ENCODE measurements at places on chromosomes 7 and 10.

DNA sequence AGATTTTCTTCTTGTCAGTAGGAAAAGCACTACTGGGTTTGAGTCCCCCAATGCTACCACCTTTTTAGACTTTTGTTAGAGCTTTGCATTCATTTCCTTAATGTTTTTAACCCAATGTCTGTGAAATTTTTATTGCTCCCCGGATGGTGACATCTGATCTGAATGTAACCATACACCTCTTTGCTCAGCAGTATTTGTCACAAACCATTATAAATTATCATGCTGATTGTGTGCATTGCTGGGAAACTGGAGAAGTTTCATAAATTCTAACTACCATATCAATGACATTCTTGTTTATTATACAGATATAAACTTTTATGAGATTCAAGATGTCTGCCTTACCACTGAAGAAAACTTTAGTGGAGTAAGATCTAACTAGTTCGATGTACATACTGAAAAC is 8.5 kb downstream of the NRP1 start:
- no peak for DNase-seq

- DNase-seq: no peak
These were observed 239.6 kb downstream of the SKIDA1 start for GRCh38 chr10:21285742-21286331.

- peak; percentile 45 for DNase-seq
These were observed 15.8 kb upstream of the LYZL2 start for GRCh38 chr10:30645340-30645827.

DNA sequence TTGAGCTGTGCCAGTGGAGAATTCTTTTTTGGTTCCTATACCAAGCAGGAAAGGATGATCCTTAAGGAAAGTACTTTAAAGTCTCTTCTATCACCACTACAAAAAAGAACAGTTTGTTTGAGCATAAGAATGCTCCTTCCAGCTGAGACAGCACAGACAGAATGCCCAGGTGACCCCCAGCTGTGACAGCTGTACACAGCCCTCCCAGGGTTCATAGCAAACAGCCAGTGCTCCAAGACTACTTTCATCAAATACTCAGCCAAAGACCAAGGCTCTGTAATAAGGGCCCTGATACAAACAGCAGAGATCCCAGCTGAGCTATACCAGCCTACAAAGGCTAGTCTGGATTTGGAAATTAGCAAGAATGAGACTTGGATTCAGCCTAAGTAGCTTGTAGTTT is 65.7 kb downstream of the NXPH1 start:
- no peak for DNase-seq

GRCh38 chr7:142152076-142152475 is 40.6 kb downstream of the MGAM2 start:
- DNase-seq: no peak

DNA sequence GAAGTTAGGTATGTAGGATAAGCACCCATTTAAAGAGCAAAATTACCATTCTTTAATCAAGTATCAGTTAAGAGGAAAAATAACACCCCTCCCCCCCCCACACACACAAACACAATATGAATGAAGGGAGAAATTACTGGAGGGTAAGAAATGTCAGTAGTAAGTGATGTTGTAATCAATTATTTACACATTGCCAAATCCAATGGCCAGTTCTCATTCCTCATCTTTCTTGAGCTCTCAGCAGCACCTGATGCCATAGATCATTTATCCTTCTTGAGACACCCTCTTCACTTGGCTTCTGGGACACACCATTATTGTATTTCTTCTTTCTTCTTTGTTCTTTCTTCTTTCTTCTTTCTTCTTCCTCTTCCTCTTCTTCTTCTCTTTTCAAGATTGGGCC is 33.7 kb upstream of the FAM3C start:
- DNase-seq: no peak

- DNase-seq: no peak
These were observed 284.1 kb upstream of the NPSR1 start for GRCh38 chr7:34373940-34374339.

- no peak for DNase-seq
These were observed 49.2 kb downstream of the LGI1 start for GRCh38 chr10:93806903-93807302.

- no peak for DNase-seq
These were observed 92.6 kb upstream of the RAB11FIP2 start for GRCh38 chr10:118139321-118139720.

GRCh38 chr7:54543051-54543488 is 895 bp downstream of the VSTM2A start:
- no peak for DNase-seq

DNA sequence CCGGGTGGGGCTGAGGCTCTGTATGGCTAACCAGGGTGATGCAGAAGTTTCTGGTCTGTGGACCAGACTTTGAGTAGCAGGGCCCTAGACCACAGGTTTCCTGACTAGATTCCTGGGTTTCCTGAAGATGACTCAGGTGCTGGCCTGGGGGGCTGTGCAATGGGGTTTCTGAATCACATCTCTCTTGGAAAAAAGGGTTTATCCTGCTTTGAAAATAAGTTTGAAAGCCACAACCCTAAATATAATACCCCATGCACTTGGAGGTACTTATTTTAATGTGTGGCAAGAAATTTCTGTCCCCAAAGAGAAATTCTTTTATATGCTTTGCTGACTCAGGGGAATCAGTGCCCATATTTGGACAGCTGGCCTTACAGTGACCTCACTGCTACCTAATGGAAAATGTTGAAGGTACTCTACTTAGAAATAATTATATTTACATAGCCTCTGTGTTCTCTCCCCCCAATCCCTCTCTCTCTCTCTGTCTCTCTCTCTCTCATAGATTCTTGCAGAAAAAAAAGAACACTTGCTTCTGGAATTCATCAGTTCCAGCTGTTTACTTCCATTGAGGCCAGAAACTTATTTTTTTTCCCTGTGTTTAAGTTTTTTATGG is 184.4 kb upstream of the LYZL2 start:
- no peak for DNase-seq

DNA sequence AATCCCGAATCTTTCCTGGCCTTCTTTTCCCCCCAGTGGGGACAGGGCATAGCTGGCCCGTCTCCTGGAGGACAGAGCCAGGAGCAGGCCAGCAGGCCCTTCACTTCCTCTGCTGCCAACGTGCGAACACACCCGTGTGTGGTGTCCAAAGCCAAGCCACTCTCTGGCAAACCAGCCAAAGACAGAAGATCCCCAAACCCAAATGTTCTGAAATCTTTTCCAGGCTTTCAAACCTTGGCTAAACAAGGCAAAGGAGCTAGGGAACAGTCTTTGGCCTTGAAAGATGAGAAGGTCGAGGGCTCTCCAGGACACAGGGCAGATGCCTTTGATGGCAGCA is 63.0 kb downstream of the PROSER2 start:
- no peak for DNase-seq

GRCh38 chr10:51640120-51640819 is 59.1 kb downstream of the CSTF2T start:
- no peak for DNase-seq

DNA sequence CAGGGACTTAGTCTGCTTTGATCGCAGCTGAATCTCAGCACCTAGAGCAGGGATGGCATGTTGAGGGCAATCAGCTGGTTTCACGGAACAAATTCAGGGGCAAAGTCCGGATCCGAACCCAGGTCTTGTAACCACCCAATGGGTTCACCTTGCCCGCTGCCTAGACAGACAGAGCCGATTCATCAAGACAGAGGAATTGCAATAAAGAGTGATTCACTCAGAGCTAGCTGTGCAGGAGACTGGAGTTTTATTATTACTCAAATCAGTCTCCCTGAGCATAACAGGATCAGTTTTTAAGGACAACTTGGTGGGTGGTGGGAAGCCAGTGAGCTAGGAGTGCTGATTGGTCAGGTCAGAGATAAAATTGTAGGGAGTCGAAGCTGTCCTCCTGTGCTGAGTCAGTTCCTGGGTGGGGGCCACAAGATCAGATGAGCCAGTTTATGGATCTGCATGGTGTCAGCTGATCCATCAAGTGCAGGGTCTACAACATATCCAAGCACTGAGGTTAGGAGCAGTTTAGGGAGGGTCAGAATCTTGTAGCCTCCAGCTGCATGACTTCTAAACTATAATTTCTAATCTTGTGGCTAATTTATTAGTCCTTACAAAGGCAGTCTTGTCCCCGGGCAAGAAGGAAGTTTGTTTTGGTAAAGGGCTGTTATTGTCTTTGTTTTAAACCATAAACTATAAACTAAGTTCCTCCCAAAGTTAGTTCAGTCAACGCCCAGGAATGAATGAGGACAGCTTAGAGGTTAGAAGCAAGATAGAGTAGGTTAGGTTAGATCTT is 43.5 kb upstream of the CHST3 start:
- DNase-seq: no peak

DNA sequence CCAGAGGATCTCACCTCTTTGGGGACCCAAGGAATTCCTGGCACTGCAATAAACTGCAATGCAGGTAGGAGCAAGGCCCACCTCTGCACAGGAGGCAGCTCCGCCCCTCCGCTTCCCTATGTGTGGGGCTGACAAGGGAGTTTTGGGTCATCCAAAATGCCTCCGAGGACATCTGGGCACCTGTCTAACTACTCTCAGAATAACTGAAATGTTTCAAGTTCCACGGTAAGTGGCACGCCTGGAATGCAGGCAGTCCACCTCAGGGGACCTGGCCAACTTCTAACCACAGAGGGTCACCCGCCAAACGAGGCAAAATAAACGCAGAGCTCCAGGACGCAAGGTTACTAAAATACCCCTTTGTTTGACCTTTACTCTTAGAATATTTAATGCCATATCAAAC is 102.5 kb downstream of the FGFR2 start:
- DNase-seq: no peak

DNA sequence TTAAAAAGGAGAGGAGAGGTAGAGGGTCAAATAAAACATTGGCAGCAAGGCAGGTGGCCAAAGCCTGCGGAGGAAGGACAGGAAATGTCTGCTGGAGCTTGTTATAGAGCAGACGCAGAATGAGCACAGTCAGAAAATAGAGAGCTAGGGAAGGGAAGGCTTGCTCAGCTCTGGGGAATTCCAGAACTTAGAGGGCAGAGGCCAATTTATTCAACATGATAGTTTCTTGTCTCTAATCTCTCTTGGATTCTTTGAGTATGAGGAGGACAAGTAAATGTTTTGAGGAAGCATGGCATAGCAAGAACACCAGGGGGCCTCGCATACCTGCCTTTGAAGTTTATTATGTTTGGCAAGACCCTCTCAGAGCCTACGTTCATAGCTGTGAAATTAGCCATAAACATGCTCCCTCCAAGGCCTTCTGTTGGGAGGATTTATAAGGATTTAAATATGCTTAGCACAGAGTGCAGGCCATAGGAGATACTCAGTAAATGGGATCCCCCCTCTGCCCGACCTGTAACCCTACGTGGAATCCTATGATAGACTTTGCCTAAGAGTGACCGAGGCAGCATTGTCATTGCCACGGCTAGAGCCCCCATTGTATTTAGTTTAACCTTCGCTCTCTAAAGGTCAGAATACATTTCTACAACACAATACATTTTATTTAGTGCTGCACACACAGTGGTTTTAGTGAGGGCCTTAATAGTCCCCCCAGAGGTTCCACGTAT is 293.9 kb downstream of the CCDC3 start:
- no peak for DNase-seq

- no peak for DNase-seq
These were observed 10.8 kb downstream of the CCNY start for GRCh38 chr10:35347121-35347562.

- no peak for DNase-seq
These were observed 18.6 kb upstream of the DNAJB6 start for GRCh38 chr7:157318015-157318706.

DNA sequence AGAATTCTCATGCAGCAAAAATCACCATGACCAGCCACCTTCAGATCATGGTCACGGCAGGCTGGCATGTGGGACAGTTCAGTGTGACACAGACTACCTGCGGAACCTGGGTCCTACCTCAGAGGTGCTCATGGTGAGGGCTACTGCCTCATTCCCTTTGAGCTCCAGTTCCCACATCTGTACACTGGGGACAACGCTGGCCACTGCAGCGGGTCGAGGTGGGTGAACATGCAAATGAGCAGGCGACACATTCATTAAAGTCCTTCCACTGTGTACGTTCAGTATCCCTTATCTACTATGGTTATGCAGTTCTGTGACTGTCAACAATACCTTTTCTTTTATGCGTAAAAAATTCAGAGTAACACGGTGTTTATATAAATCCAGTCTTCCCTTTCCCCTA is 218.7 kb upstream of the AOAH start:
- no peak for DNase-seq

DNA sequence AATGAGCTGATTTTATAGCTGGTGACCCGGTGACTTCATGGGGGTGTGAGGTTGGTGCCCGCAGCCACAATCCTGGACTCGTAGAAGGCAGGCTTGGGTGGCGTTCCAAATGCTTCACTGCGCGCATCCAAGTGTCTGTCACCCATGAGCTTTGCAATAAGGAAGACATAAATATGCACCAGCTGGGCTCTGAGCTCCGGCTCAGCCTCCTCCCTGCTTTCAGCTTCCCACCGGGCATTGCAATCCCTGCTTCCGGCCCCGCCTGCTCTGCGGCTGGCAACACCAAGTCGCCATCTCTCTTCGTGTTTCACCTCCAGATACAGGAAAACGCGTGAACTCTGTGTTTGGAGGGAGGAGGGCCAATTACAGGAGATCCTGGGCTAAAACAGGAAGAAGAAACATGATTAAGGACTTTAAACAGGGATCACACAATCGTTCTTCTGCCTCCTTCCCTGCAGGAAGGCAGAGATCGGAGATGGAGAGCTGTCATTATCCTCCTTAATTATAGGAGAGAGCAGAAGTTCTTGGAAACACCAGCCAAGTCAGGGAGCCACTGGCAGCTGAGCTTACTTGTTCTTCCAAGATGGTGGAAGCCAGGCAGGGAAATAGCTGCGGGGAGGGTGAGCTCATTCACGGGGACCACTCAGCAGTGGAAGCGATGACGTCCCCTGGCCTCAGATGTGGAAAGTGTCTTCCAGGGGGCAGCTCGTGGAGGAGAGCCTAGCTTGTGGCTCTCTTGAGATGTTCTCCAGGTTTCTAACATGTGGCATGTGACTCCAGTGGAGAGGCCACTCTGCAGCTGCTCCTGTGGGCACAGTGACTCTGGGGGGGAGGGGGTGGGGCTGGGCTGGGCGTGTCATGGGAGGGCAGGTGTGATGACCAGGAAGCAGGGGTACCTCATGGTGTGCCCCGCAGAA is 134.9 kb downstream of the CAMK1D start:
- DNase-seq: no peak

GRCh38 chr7:96034940-96035727 is 262.8 kb downstream of the DYNC1I1 start:
- DNase-seq: no peak

DNA sequence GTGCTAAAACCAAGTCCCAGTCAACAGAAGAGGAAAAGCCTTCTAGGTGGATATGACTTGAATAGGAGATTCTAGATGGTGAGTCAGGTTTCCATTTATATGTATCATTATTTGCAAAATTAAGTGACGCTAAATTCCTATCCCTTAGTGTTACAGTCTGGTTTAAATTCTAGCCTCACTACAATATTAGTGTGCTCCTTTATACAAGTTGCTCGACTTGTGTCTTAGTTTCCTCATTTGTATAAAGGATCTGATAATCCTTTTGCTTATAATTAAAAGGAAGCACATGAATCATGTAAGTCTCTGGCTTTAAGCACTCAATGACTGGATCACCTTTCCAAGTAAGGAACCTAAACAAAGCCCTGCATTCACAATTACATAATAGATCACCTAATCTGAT is 105.7 kb downstream of the SVOPL start:
- no peak for DNase-seq

- DNase-seq: no peak
These were observed 156.1 kb upstream of the CTBP2 start for GRCh38 chr10:125316436-125316835.
